ENCODE measurements at places on chromosomes 4 and X. TPM values are rescaled to one million over a fixed set of nuclear protein-coding genes. Genes with fewer than 3 reads are reported as not detected.
A peak's percentile ranks its signal among the peaks of the same experiment; 100 is the strongest.

The TMEM255A gene
- total RNA-seq: 0.22 TPM

DNA sequence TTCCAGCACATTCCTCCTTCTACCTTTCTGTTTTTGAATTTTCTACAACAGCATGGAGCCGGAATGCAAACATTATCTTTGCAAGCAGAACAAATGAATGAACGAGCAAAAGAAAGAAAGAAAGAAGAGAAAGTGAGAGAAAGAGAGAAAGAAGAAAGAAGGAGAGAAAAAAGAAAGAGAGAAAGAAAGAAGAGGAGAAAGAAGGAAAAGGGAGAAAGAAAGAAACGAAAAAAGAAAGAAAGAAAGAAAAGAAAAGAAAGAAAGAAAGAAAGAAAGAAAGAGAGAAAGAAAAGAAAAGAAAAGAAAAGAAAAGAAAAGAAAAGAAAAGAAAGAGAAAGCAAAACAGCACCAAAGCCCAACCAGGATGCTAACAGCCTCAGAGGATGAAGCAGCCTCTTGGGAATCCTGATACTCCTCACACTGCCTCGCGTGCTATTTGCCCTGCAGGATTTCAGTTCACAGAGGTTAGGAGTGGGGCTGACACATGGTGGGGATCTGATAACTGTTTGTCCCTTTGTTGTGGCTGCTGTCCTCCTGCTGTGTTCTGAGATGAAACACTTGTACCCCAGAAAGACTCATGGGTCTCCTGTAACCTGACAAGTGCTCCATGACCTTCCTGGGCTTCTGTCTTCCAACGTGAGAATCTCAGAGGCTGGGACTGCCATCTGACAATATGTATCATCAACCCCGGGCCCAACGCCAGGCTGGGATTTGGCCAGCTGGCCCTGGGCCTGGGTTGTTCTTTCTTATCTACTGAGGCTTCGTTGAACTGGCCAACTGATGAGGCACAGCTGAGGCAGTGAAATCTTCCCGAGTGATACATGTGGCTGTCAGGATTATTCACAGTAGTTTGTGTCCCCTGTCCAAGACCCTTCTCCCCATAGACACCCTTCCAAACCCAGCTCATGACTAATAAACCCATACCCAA is 61.0 kb downstream of the SEPSECS start:
- DNase-seq: peak; percentile 66

DNA sequence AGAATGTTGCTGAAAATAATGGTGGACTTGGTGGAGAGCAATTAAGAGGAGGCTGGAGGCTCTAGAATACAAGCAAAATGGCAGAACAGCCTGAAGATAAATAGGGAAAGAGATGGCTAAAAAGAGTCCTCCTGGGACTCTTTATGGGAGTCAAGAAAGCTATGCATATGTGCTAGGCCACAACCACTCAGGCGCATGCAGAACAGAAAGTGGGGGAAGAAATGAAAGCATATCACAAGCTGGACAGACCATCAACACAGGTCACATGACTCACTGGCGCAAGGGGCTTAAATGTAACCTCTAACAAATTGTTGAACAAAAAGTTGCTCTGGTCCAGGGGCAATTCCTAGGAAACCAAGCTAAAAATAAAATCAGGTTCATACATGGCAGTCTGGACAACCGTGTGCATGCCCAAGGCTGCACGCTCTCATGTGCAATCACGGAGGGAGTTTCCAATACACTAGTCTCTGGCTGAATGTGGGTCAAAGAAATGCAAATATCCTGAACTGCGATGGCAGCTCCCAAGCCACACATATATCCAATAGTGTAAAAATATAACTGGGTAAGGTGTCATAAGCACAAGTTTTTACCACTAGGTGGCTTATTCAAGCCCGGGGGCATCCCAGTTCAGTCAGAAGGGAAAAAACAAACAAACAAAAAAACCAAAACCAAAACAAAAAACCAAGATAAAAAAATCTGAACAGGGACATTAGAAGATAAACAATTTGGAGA is 45.4 kb downstream of the ZNF711 start:
- DNase-seq: no peak

DNA sequence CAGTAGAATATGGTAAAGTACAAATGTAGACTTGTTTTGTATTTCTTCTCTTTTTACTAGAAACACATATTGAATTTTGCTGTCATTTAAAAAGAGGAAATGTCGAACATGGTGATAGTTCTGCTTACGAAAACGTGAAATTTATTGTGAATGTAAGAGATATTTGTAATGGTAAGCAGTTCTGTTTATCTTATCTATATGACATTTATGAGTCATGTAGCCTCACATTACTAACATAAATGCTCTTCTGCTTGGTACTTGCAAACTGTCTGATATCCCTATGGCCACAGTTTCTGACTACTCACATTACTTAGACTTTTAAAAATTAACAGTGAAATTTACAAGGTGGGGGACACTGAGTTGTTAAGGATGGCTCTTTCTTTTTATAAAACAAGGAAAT is 57.9 kb downstream of the PASD1 start:
- DNase-seq: no peak

DNA sequence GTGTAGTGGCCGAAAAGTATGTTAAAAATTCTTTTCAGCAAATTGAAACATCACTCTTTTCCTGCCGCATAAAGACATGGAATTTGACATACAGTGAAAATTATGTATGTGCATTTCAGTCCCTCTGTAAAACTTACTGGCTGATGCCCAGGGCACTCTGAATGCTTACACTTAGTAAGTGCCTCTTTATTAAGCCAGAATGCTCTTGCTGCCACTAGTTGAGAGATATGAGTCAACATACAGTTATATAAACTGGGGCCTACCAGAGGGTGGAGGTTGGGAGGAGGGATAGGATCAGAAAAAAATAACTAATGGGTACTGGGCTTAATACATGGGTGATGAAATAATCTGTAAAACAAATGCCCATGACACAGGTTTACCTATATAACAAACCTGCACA is 38.1 kb upstream of the TRPC5 start:
- DNase-seq: no peak
